Aortic smooth muscle cell (primary cell): ENCODE measurements at places on chromosomes 5 and 9. TPM values are rescaled to one million over a fixed set of nuclear protein-coding genes. Genes with fewer than 3 reads are reported as not detected.

GMCL2 gene
- not detected in 2 replicates for total RNA-seq

TLR4 gene
- total RNA-seq = 88.0 and 89.8 TPM in 2 replicates

SYK gene
- under 0.01 TPM in 1 of 2 replicates, not detected in the other for total RNA-seq

DNAH5 gene
- total RNA-seq = 0.06 and 0.13 TPM in 2 replicates

PAX5 gene
- not detected in 2 replicates for total RNA-seq

SUSD3 gene
- 0.26 TPM in 1 of 2 replicates, not detected in the other for total RNA-seq

MARCOL gene
- total RNA-seq = not detected in 2 replicates

SLCO6A1 gene
- not detected in 2 replicates for total RNA-seq

SPINK6 gene
- total RNA-seq = not detected in 2 replicates

PRR7 gene
- 5.3 and 6.3 TPM in 2 replicates for total RNA-seq

CMYA5 gene
- total RNA-seq = 0.26 and 0.31 TPM in 2 replicates

CTXN3 gene
- total RNA-seq = not detected in 2 replicates

DDX4 gene
- not detected in 2 replicates for total RNA-seq

EDIL3 gene
- 467 and 512 TPM in 2 replicates for total RNA-seq

ADAMTS16 gene
- total RNA-seq = under 0.01 TPM in 1 of 2 replicates, not detected in the other

GGTA1 gene
- total RNA-seq = 1.3 and 2.8 TPM in 2 replicates

LVRN gene
- total RNA-seq = under 0.01 and 0.19 TPM in 2 replicates

SLC36A2 gene
- total RNA-seq = not detected in 2 replicates

ECSCR gene
- total RNA-seq = 6.8 and 13.7 TPM in 2 replicates

MCTP1 gene
- 2.1 and 4.4 TPM in 2 replicates for total RNA-seq

BTNL9 gene
- not detected in 2 replicates for total RNA-seq

HNRNPK gene
- 542 and 570 TPM in 2 replicates for total RNA-seq

TRIM7 gene
- 10.5 and 14.0 TPM in 2 replicates for total RNA-seq

UHRF2 gene
- total RNA-seq = 129 and 178 TPM in 2 replicates

PCDHGB5 gene
- 21.0 and 29.1 TPM in 2 replicates for total RNA-seq

PTPRD gene
- total RNA-seq = 4.0 and 13.8 TPM in 2 replicates

RUSC2 gene
- 18.2 and 22.1 TPM in 2 replicates for total RNA-seq

FAM78A gene
- total RNA-seq = 0.40 and 0.44 TPM in 2 replicates

ABO gene
- total RNA-seq = not detected in 2 replicates

SREK1IP1 gene
- total RNA-seq = 10.4 and 10.6 TPM in 2 replicates

TARS1 gene
- 202 and 216 TPM in 2 replicates for total RNA-seq

RLN2 gene
- total RNA-seq = not detected in 2 replicates

C9orf50 gene
- total RNA-seq = 0.13 and 0.19 TPM in 2 replicates

PCDHGA9 gene
- 2.9 and 5.7 TPM in 2 replicates for total RNA-seq

EGFL7 gene
- 15.5 and 15.7 TPM in 2 replicates for total RNA-seq

SCGB3A2 gene
- not detected in 2 replicates for total RNA-seq

TAS2R1 gene
- total RNA-seq = not detected in 2 replicates

ENTREP1 gene
- total RNA-seq = 0.13 and 0.25 TPM in 2 replicates

RASGEF1C gene
- total RNA-seq = not detected in 2 replicates

MLANA gene
- not detected in 2 replicates for total RNA-seq

CSF1R gene
- total RNA-seq = under 0.01 TPM in 1 of 2 replicates, not detected in the other

RNF224 gene
- total RNA-seq = 0.12 and 0.13 TPM in 2 replicates

THBS4 gene
- 0.56 and 1.3 TPM in 2 replicates for total RNA-seq

OGN gene
- 2.0 and 16.8 TPM in 2 replicates for total RNA-seq

TMEM174 gene
- not detected in 2 replicates for total RNA-seq

ODF2 gene
- 38.3 and 52.2 TPM in 2 replicates for total RNA-seq

SLC34A1 gene
- not detected in 2 replicates for total RNA-seq

SHC3 gene
- 9.2 and 16.4 TPM in 2 replicates for total RNA-seq

FAM151B gene
- total RNA-seq = 8.5 and 9.8 TPM in 2 replicates

C5orf58 gene
- 0.26 TPM in 1 of 2 replicates, not detected in the other for total RNA-seq

C5 gene
- 8.2 and 10.9 TPM in 2 replicates for total RNA-seq

MEF2C gene
- total RNA-seq = 45.7 and 80.8 TPM in 2 replicates

PCDHB10 gene
- 0.66 and 1.1 TPM in 2 replicates for total RNA-seq

ATP10B gene
- total RNA-seq = not detected in 2 replicates

SLC45A2 gene
- total RNA-seq = 0.19 TPM in 1 of 2 replicates, not detected in the other

TTC23L gene
- total RNA-seq = 0.13 and 0.31 TPM in 2 replicates

HACD4 gene
- 1.2 and 1.7 TPM in 2 replicates for total RNA-seq

FRMPD1 gene
- not detected in 2 replicates for total RNA-seq

GLRA1 gene
- total RNA-seq = not detected in 2 replicates
